ENCODE measurements at places on chromosomes 3 and 15.

DNA sequence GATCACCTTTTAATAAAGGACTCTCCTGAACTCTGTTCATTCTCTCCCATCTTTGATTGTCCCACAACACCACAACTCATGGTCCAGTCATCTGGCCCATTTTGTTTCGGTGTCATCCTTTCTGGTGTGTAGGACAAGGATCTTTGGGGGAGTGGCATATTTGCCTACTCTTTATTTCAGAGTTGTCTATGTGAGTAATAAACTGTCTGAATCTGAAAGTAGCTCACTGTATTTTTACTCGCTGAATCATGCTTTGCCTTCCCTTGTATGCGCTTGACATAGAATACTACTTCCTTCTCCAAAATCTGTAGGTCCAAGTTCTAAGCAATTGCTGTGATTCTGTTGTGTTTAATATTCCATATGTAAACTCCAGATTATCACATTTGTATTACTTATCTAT lies 29.9 kb upstream of the NOX5 start:
- no peak for DNase-seq

GRCh38 chr15:81786776-81787175 lies 259.0 kb downstream of the MEX3B start:
- no peak for DNase-seq

GRCh38 chr3:51706788-51707731 lies at the start of gene GRM2:
GRM2 (plus strand) TSS chr3:51707068; CDS start chr3:51708984, 1,916 bp downstream.
- no peak for DNase-seq

DNA sequence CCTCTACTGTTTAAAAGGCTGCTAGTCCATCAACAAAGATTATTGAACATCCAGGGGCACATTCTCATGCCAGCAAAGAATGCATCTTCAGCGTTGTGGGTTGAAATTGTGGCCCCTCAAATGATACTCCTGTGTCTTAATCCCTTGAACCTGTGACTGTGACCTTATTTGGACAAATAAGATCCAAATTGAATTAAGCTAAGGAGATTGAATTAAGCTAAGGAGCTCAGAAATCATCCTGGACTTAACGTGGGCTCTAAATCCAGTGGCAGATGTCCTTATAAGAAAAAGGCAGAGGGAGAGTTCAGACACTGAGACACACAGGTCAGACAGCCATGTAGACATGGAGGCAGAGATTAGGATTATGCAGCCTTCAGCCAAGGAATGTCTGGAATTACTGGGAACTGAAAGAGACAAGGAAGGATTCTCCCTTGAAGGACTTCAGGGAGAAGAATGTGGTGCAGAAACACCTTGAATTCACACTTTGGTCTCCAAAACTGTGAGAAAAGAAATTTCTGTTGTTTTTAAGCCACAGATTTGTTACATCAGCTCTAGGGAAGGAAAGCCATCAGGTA lies 57.3 kb upstream of the SLC24A5 start:
- no peak for DNase-seq

GRCh38 chr15:79432345-79433275 lies 474 bp downstream of the MINAR1 start:
- no peak for DNase-seq

DNA sequence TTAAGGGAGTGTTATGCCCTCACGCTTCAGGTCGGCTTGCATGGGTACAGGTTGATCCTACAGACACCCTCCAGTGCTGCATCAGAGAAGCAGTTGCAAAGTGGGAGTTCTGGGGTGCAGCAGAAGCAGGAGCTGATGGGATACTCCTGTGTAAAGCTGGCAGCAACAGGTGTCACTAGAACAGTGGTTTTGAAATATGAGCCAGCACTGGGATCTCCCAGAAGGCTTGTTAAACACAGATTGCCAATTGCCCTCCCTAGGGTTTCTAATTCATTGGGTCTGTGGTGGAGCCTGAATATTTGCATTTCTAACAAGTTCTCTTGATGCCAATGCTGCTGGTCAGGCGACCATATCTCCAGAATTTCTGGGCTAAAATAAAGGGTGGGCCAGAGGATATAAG lies 350.4 kb downstream of the CLSTN2 start:
- no peak for DNase-seq

GRCh38 chr3:71951361-71951760 lies 166.4 kb upstream of the PROK2 start:
- no peak for DNase-seq

All from Panc1 (cell line).